ENCODE measurements at places on chromosomes 7 and 10. TPM values are rescaled to one million over a fixed set of nuclear protein-coding genes. Genes with fewer than 3 reads are reported as not detected.

GPR141 gene
- not detected for total RNA-seq

HOXA6 gene
- not detected for total RNA-seq

- no peaks in the 10 kb centered on the region for H3K27me3 ChIP-seq
- H3K4me3 ChIP-seq: no peak overlapping the region
- no peak for DNase-seq
Observed at GRCh38 chr7:101985057-101985902, 167.9 kb downstream of the CUX1 start.

DNA sequence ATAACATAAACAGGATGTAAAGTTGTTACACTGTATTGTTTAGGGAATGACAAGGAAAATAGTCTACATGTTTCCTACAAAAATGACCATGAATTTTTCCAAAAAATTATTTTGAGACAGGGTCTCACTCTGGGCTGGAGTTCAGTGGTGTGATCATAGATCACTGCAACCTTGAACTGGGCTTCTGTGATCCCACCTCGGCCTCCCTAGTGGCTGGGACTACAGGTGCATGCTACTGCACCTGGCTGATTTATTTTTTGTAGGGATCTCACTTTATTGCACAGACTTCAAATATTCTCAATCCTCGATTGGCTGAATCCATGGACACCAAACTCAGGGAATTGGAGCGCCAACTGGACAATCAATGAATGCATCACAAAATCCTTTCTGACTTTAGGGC lies 6.6 kb downstream of the CHCHD2 start:
- H3K4me3 ChIP-seq: no peak overlapping the region
- H3K27ac ChIP-seq: no peak overlapping the region
- peaks cover 54% of the 10 kb centered on the region for H3K36me3 ChIP-seq
- DNase-seq: no peak
- H3K4me1 ChIP-seq: peaks cover 11% of the 10 kb centered on the region

- H3K4me3 ChIP-seq: peak overlapping the region; percentile 47
- no peaks in the 10 kb centered on the region for H3K36me3 ChIP-seq
- H3K27me3 ChIP-seq: peaks cover 60% of the 10 kb centered on the region
Observed at GRCh38 chr10:123994417-123995081, 98.8 kb downstream of the CHST15 start.

ADCYAP1R1 gene
- not detected for total RNA-seq

- H3K4me1 ChIP-seq: peaks cover 6% of the 10 kb centered on the region
- H3K27me3 ChIP-seq: peaks cover 3% of the 10 kb centered on the region
Observed at GRCh38 chr10:28429573-28430216, 103.2 kb upstream of the WAC start.

DNA sequence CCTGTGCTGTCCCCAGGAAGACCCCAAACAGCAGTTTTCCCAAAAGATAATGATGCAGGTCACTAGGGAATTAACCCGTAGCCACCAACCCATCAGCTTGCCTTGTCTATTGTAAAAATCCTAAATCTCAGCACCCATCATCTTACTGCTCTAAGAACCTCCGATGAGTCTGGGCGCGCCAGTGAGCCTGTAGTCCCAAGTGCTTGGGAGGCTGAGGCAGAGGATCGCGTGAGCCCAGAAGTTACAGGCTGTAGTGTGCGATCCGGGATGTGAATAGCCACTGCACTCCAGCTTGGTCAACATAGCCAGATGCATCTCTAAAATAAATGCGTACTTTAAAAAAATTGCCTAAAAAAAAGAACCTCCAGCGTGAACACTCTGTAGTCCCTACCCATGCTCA lies 951 bp downstream of the AS3MT start:
- peaks cover 22% of the 10 kb centered on the region for H3K27me3 ChIP-seq
- peaks cover 9% of the 10 kb centered on the region for H3K4me1 ChIP-seq
- H3K4me3 ChIP-seq: no peak overlapping the region
- H3K27ac ChIP-seq: no peak overlapping the region
- peaks cover 23% of the 10 kb centered on the region for H3K36me3 ChIP-seq
- DNase-seq: no peak

DNA sequence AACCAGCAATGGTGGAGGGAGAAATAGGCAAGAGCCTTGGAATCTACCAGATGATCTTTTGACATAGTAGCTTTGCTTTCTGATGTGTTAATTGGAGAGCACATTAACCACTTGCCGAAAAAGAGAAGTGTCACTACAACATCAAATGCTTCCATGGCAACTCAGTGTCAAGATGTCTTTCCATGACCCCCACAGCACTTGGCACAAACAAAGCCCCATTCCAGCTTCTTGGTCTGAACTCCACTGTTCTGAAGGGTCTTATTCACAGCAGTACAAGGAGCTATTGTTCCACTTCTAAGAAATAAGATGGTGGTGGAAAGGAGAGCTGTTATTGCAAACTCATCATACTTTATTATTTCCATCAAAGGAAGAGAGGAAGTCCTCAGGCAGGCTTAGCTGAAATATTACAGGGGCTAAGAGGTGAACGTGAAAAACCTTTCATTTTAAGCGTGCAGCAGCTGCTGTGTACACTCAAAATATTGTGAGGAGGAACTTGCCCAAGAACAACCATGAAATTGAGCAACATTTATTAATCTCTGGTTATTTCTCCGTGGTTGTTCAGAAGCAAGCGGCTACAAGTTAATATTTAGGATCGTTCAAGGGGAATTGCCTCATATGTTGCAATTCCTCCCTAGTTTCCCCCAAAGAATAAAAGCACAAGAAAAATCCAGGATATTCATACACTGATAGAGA lies 354.8 kb upstream of the CELF2 start:
- no peaks in the 10 kb centered on the region for H3K4me1 ChIP-seq
- DNase-seq: no peak
- no peak overlapping the region for H3K27ac ChIP-seq
- no peak overlapping the region for H3K4me3 ChIP-seq
- H3K36me3 ChIP-seq: peaks cover 4% of the 10 kb centered on the region

- no peaks in the 10 kb centered on the region for H3K36me3 ChIP-seq
- no peak overlapping the region for H3K4me3 ChIP-seq
- H3K27me3 ChIP-seq: no peaks in the 10 kb centered on the region
- H3K27ac ChIP-seq: no peak overlapping the region
Observed at GRCh38 chr7:122556873-122557542, 141.9 kb downstream of the RNF133 start.

GRCh38 chr7:95718577-95719410 lies 53.6 kb upstream of the DYNC1I1 start:
- peaks cover 3% of the 10 kb centered on the region for H3K27me3 ChIP-seq
- H3K4me3 ChIP-seq: no peak overlapping the region
- no peak overlapping the region for H3K27ac ChIP-seq

DNA sequence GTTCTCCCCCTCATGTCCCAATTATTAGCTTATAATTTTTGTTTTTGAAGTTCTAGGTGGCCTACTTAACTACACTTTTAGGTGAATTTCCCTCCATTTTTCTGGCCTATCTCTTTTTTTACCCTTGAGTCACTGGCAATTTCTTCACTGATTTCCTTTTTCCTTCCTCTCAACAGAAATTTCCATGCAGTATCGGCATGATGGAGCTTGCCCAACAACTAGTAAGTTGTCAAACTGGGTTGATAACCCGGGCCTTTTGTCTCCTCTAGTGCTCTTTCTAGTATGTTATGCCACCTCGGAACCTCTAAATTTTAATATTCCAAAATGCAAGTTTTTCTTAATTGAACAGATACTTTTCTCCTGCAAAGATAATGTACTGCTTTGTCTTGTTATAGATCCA lies 147.1 kb downstream of the MLLT10 start:
- DNase-seq: no peak
- H3K4me1 ChIP-seq: peaks cover 2% of the 10 kb centered on the region
- peaks cover 37% of the 10 kb centered on the region for H3K36me3 ChIP-seq
- H3K27me3 ChIP-seq: no peaks in the 10 kb centered on the region

ZNF775 gene
- total RNA-seq: 5.6 TPM

GRCh38 chr10:8037941-8038894 lies 16.3 kb upstream of the GATA3 start:
- no peak for DNase-seq
- H3K27ac ChIP-seq: peak overlapping the region; percentile 10
- H3K27me3 ChIP-seq: peaks cover 78% of the 10 kb centered on the region
- peaks cover 17% of the 10 kb centered on the region for H3K36me3 ChIP-seq

GRCh38 chr7:1817061-1817712 lies 147.1 kb downstream of the ELFN1 start:
- DNase-seq: no peak
- no peaks in the 10 kb centered on the region for H3K27me3 ChIP-seq
- no peak overlapping the region for H3K27ac ChIP-seq
- peaks cover 33% of the 10 kb centered on the region for H3K4me1 ChIP-seq
- H3K4me3 ChIP-seq: no peak overlapping the region

OPTN gene
- total RNA-seq: 52.1 TPM

- no peak overlapping the region for H3K4me3 ChIP-seq
- no peaks in the 10 kb centered on the region for H3K27me3 ChIP-seq
- H3K4me1 ChIP-seq: no peaks in the 10 kb centered on the region
Observed at GRCh38 chr7:137082391-137082790, 213.9 kb downstream of the CHRM2 start.

GRCh38 chr10:112244197-112244596 lies 39.0 kb upstream of the TECTB start:
- H3K4me3 ChIP-seq: no peak overlapping the region
- no peak overlapping the region for H3K27ac ChIP-seq
- no peaks in the 10 kb centered on the region for H3K4me1 ChIP-seq
- H3K27me3 ChIP-seq: peaks cover 14% of the 10 kb centered on the region
- DNase-seq: no peak

TMEM178B gene
- total RNA-seq: not detected

INHBA gene
- not detected for total RNA-seq

RBP3 gene
- total RNA-seq: not detected

GRCh38 chr7:108442039-108442568 lies 14.1 kb downstream of the NRCAM start:
- H3K4me1 ChIP-seq: peaks cover 25% of the 10 kb centered on the region
- no peak overlapping the region for H3K27ac ChIP-seq
- no peaks in the 10 kb centered on the region for H3K27me3 ChIP-seq
- no peak for DNase-seq

FKBP6 gene
- total RNA-seq: not detected

DNA sequence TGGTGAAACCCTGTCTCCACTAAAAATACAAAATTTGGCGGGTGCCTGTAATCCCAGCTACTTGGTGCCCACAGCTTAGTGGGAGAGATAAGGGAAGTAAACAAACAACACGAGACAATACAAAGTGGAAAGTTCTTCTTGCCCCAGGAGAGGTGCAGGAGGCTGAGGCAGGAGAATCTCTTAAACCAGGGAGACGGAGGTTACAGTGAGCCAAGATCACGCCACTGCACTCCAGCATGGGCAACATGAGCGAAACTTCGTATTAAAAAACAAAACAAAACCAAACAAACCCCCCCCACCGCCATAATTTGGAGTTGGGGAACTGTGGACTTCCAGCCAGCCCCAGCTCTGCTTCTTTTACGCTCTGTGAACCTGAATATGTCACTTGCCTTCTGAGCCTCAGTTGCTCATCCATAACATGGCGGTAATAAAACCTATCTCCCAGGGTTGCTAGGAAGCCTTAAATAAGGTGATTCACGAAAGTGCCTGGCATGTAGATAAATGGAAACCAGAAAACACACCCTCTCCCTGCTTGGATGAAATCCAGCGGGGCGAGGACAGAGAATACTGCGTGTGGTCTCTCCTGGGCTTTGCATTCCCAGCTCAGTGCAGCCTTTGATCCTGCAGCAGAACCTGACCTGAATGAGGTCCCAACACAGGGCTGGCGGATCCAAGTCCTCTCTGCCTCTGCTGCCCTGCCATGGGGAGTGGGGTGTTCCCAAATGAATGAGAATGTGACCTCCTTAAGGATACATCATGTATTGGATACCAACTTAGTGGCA lies 10.2 kb downstream of the MLXIPL start:
- no peak overlapping the region for H3K4me3 ChIP-seq
- no peak overlapping the region for H3K27ac ChIP-seq
- DNase-seq: no peak
- no peaks in the 10 kb centered on the region for H3K36me3 ChIP-seq
- H3K27me3 ChIP-seq: peaks cover 58% of the 10 kb centered on the region

DNA sequence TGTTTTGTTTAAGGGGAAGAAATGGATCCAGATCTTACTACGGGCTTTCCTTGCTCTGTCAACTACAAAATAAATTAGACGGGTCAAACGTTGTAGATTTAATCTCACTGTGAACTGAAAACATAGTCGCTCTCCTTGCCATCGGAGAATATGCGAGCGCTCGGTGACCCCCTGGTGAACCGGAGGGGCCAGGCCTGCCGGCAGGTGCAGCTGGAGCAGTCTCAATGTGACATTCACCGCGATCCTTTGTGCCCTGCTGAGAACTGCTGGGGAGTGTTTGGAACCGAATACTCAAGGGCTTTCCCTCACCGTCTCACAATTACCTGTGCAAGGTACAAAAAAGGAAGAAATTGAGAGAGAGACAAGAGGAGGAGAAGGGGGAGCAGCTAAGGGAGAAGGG lies 174.1 kb upstream of the GPR26 start:
- H3K27me3 ChIP-seq: peaks cover 31% of the 10 kb centered on the region
- no peaks in the 10 kb centered on the region for H3K4me1 ChIP-seq
- no peaks in the 10 kb centered on the region for H3K36me3 ChIP-seq
- DNase-seq: no peak
- H3K27ac ChIP-seq: no peak overlapping the region
- no peak overlapping the region for H3K4me3 ChIP-seq

- H3K4me3 ChIP-seq: no peak overlapping the region
- no peaks in the 10 kb centered on the region for H3K36me3 ChIP-seq
- DNase-seq: no peak
- no peaks in the 10 kb centered on the region for H3K4me1 ChIP-seq
- no peaks in the 10 kb centered on the region for H3K27me3 ChIP-seq
- H3K27ac ChIP-seq: no peak overlapping the region
Observed at GRCh38 chr10:47421057-47421952, 37.2 kb upstream of the ZNF488 start.

DNA sequence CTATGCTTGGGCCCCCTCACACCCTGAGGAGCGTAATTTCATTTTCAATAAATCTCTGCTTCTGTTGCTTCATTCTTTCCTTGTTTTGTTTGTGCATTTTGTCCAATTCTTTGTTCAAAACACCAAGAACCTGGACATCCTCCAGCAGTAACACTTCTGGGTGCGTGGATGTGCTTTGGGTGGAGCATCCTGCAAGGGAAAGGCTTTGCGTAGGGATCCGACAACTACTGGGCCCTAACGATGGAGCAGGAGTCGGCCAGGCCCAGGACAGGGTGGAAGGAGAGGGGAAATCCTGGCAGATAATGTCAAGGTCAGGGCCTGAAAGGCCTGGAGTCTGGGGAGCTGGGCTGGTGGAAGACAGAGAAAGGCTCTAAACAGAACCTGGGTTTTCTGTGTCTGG lies 231.8 kb downstream of the ADAM12 start:
- no peak overlapping the region for H3K27ac ChIP-seq
- peaks cover 1% of the 10 kb centered on the region for H3K27me3 ChIP-seq
- H3K4me1 ChIP-seq: no peaks in the 10 kb centered on the region
- no peak for DNase-seq
- no peak overlapping the region for H3K4me3 ChIP-seq

FBH1 gene
- total RNA-seq: 94.1 TPM

NPFFR1 gene
- total RNA-seq: not detected
